ENCODE measurements at places on chromosomes 16 and 17.
A peak's percentile ranks its signal among the peaks of the same experiment; 100 is the strongest.

GRCh38 chr17:45436161-45436560, 3.5 kb upstream of the ARHGAP27 start:
- DNase-seq, result no peak

GRCh38 chr17:56125830-56126819, 27.1 kb upstream of the ANKFN1 start:
- DNase-seq, result peak; percentile 12

- DNase-seq, result no peak
These were observed 22.1 kb upstream of the B4GALNT2 start for GRCh38 chr17:49110509-49110908.

DNA sequence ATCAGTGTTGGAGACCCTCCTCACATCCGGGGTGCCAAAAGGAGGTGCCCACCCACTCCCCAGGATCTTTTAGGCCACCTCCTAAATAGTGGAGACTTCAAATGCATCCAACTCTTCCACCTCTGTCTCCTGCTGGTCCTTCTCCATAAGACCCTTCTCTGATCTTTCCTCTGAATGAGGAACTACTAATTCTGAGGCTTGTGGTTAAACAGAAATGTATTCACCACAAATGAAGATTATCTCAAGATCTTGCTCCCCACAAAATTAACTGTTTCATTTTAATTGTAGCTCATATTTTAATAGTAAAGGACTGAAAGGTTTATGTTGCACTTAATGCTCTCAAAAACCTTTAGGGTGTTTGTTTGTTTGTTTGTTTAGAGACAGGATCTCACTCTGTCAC, 34.1 kb downstream of the TLE7 start:
- DNase-seq, result no peak
